ENCODE measurements at places on chromosomes 11 and 22.

GRCh38 chr11:62974848-62975522 is 9.8 kb downstream of the SLC22A6 start:
- DNase-seq: no peak

DNA sequence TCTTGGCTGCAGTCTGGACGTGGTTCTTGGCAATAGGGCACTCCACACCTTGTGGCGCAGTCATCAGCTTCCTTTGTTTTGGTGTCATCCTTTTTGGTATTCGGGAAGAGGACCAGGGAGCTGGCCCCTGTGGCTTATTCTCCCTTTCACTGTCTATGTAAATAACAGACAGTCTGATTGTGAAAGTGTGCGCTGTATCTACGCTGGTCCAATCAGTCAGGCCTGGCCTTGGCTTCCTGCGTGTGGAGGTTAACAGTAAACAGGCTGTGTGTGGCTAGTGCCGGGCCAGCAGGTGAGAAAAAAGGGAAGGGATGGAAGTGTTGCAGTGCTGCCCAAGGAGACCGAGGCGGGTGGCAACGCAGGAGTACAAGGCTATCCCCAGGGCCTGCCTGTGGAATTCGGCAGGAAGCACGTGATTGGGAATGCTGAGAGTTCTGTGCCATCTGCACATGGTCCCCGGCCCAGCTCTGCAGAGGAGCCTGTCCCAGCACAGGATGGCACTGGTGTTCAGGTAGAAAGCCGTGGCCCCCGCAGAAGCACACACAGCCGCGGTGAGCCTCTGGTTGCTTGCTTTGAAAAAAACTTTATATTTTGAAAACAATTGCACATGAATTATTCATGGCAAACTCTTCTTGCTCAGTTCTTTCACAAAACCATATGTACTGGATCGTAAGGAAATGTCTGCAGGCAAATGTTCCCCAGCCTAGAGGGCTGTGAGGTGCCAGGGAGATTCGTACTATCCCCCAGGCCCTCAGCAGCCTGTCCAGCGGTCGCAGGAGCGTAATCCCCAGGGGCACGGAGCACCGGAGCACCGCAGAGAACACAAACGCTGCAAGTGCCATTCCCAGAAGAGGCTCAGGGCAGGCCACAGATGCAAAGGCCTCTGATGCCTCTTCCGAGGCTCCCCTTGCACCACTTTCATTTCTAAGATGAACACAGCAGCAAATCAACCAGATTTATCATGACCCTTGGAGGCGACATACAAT is 174.5 kb downstream of the EFCAB6 start:
- DNase-seq: no peak

DNA sequence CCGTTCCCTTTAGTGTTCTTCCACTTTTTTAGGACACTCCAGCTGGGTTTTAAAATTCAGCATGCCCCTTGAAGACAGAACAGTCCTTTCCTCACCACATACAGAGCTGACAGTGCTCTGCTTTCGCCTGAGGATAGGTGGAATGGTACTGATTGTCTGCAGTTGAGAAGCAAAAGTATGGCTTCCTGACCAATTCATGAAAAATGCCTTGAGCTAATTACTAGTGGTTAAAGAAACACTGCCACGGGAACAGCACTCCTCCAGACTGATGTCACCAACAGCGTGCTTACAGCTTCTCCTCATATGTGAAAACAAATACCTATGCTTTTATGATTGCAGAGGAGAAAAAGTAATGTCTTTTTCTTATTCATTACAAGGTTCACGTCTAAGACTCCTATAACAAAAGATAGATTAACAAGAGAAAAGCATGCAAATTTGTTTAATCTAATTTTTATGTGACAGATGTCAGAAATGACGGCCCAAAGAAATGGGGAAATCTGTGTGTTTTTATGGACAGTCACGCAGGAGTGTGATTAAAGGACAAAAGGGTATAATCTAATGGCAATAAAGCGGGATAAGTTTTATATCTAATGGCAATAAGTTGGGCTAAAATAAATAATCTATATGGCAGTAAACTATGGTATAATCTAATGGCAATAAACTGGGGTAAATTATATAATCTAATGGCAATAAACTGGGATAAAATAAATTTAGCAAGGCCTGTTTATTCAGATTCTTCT is 123.4 kb upstream of the ARHGAP42 start:
- no peak for DNase-seq

- no peak for DNase-seq
Measured at GRCh38 chr11:104852811-104853210, 45.4 kb downstream of the CASP12 start.

- DNase-seq: no peak
Measured at GRCh38 chr11:128555606-128556005, 31.8 kb downstream of the ETS1 start.

DNA sequence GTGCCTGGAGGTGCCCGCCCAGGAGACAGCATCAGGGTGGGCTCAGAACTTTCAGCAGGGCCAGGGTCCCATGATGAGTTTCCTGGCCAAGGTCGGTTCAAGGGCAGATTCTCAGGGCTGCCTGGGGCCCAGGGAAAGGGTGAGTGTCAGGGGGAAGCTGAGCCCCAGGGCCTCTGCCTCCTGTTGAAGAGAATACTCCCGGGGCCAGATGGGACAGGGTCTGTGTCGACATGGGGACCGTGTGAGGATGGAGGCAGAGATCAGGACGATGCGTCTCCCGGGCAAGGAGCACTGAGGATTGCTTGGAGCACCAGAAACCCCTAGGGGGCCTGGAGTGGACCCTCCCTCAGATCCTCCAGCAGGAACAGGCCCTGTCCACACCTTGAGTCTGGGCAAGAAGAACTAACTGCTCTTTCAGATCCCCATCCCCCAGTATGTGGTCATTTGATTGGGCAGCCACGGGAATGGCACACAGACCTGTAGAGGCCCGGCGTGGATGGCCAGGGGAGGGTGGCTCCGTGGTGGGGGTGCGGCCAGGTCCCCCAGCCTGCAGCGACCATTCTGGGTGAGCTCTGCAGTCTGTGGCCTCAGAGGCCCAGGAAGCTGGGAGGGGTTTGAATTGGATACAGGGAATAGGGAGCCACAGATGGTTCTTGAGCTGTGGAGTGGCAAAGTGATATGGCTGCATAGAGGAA is 1078.7 kb downstream of the BRD1 start:
- no peak for DNase-seq

DNA sequence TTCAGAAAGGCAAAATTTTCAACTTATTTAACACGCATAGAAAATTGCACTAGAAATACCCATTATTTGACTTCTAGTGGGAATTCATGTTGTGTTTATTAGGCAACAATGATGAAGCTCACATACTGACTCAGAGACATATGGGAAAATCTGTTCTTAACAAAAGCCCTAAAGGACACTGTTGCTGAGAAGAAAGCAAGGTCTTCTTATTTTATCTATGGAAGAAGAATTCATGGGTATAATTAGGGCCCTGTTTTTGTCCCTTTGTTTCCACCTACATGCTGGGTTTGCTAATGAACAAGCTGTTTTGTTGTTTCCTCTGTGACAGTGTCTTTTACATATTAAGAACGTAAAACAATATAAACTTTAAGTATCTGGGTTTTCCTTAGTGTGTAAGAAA is 606.7 kb upstream of the ARHGAP42 start:
- no peak for DNase-seq

DNA sequence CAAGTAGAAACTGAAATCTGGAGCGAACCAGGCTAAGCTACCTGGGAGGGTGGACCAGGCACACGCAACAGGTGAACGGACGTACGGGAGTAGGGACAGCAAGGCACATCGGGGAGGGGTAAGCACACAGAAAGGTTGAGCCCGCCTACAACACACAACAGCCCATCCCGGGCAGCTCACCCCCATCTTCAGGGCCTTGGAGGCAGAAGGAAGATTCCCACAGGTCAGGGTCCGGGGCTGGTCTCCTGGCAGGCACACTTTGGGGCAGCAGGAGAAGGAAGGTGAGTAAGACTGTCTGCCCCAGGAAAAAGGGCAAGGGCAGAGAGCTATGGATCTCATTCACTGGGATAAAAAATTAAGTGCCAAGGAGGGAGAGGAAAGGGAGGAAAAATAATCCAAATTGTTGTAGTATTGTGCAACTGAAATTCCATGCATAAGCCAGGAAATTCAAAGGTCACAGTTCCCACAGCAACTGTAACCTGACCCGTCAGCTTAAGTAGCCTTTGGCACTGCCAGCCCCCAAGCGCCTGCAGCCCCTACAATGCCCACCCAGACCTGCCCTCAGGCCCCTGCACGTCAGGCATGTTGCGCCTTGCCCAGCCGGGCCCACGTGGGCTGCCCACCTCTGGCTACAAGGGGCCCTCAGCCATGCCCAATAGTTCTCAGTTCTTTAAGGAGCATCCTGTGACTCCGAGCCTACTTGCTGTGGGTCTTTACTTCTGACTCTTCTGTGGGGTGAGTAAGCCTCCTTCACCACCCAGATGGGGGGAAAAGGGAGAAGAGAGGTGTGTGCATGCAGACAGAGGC is 51.8 kb downstream of the MICAL3 start:
- DNase-seq: no peak

GRCh38 chr11:102473543-102473942 is 21.0 kb upstream of the TMEM123 start:
- no peak for DNase-seq

- no peak for DNase-seq
Measured at GRCh38 chr22:50612168-50612527, 11.6 kb downstream of the MAPK8IP2 start.

DNA sequence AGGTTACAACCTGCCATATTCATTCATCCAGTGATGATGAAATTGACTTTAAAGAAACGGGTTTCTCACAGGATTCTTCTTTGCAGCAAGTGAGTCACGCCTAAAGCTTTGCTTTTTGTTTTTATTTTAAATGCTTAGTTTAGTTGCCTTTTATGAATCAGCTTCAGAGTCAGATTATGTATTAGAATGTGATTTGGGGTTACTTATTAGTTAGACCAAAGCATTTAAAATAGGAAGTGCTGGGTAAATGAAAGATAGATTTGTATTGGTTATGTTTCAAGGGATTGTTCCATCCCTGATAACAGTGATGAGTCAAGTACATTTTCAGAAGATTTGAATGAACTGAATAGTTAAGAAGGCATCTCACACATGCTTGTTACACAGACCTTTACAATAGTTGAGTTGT is 101.3 kb upstream of the GAL start:
- DNase-seq: no peak

- DNase-seq: no peak
Measured at GRCh38 chr22:28229566-28230485, 310.8 kb upstream of the PITPNB start.

- DNase-seq: no peak
Measured at GRCh38 chr11:28245131-28245530, 136.9 kb downstream of the METTL15 start.

Measured in stimulated activated CD8-positive, alpha-beta memory T cell treated with anti-CD3 and anti-CD28 coated beads, Interleukin-4, amount 100 ng/mL, for 4 hours (primary cell).